Ovary (tissue), 10 donors: ENCODE measurements at places on chromosomes 13 and 19.

DNA sequence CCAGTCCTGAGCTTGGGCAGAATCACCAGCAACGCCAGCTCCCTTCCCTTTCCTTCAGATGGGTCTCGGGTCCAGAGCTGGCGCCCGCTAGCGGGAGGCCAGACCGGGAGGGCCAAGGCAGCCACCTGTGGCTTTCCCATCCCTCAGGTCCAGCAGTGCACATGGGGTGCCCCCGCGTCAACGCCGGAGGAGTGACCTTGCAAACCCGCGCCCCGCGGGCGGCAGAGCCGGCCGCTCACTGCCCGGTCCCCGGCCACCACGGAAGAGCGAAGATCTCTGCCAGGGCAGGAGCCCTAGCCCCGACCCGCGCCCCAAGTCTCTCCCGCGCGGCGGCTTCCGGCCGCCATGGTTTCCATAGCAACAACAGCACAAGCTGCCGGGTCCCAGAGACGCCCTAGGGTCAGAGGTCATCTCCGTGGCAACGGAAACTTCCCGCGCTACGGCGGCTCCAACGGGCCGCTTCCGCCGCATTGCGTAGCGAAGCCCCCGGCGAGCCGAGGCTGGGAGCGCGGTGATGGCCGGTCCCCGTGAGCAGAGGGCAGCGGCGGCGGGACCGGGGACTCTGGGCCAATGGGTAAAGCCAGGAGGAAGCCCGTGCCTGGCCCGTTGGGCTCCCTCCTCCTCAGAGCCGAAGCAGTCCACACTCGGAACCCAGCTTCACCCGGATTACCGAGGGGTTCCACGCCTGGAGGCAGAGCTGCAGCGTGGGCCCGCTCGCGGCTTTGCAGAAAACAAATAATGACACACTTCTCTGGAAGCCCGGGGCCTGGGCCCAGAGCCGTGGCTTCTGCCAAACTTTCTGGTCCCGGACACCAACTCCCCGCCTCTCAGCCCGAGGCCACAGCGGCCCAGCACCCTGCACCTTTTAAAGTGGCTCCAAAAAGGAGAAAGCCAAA is 7.4 kb downstream of the FGF14 start:
- DNase-seq, result peak; percentile 97

DNA sequence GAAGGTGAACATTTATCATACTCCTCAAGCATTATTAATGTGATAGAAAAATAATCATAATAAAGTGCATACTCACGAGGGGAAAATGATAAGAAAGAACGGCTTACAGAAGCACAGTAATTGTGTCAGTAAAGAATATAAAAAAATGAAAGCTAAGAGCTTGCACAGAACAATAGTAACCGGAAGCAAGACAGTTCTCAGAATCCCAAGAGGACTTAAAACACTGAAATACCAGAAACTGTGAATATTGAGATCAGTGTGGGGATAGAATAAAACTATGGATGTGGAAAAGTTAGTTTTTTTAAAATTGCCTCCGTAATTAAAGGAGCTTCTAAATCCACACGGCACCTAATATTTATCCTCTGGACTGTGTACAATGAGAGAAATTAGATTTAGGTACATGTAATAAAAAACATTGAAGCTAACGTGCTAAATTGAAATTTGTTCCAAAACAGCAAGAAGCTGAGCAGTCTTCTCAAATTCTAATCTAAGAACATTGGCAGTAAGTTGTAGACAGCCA is 482.7 kb downstream of the SLITRK6 start:
- no peak for DNase-seq

GRCh38 chr13:76474966-76475365 is 411.2 kb downstream of the KCTD12 start:
- no peak for DNase-seq

DNA sequence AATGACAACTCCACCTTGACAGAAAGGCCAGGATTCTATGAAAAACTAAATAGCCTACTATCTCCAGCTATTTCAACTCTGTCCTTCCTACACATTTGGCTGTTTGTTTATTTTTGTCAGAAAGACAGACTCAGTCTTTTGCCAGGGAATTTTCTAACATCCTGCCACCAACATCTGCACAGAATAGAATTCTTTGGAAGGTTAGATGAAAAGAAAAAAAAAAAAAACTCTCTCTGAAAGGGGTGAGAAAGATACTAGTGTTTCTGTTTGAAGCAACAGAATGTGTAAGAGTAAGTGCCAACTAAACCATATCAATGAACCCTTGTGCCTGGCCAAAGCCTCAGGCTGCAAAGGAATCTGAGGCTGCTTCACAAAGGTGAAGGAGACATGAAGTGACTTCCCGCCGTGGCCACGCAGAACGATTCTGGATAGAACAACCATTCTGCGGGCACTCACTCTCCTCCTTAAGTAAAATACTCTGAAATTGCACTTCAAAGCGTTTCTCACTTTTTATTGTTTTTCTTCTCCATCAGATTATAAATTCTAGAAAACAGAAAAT is 498.2 kb downstream of the IRS2 start:
- no peak for DNase-seq

- DNase-seq, result no peak
These were observed 481.5 kb upstream of the MIR17HG start for GRCh38 chr13:90866006-90866405.

DNA sequence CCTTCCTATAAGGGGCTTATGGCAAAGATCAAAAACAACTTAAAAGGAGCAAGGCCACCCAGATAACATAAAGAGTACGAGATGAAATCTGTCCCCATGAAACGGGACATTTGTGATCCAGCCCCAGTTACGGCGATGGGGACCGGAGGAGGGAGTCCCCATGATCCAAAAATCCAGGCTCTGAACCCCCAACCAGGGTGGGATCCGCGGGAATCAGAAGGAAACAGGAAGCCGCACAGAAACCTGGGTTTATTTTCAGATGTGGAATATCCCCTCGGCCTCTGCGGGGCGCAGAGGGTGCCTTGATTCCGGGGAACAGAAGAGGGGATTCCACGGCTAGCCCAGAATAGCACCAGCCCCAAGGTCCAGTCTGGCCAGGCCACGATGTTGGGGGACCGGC is 5.0 kb downstream of the PTPRS start:
- DNase-seq, result no peak

DNA sequence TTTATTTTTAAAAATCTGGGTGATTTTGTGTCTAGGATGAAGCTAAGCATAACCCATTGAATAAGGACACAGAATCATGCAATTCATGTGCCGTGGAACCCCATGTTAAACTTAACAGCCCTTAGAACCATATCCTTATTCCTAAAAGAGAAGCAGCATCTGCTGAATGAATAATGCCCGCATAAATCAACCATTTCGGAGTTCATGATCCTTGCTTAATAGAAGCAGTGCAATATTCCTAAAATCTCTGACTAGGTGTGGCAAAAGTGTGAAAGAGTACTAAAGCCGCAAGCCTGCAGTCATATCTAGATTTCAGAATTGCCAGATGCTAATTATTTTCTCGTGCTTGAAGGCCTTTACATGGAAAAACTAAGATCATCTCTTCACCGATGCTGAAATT is 33.6 kb upstream of the ARGLU1 start:
- no peak for DNase-seq

- DNase-seq, result no peak
These were observed 6.5 kb upstream of the CCER2 start for GRCh38 chr19:38918526-38918925.

GRCh38 chr19:13420780-13421179 is 85.5 kb downstream of the CACNA1A start:
- no peak for DNase-seq

DNA sequence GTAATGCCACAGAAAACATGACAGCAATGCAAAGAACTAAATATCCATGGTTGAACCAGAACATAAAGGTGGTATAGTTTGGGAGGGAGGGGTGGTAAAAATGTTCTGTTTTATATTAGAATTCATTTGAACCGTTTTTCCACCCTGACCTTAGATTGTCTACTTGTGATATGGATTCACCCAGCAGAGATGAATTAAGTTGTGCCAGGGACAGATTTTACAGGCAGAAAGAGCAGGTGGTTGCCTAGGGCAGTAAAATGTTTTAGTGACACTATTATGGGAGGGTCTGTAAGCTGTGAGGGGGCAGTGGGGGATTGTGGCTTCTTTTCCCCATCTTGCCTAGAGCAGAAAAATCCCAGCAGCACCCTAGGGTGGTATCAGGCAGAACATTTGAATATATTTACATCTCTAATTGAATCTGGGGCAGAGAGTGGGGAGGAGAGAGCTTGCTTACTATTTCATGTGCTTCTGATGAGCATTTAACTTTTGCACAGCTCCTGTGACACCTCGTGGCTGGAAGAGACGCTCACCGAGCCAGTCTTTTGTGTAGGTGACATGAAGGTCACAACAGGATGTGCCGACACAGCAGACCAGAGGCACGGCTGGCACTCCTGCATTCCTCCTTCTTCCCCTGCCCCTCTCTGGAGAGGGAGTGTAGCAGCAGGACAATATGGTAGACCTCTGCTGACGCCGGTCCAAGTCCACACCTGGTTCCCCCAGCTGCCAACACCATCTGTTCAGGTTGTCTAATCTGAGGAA is 452.3 kb downstream of the IRS2 start:
- no peak for DNase-seq

- DNase-seq, result no peak
These were observed 556 bp downstream of the CACTIN start for GRCh38 chr19:3625996-3626472.

DNA sequence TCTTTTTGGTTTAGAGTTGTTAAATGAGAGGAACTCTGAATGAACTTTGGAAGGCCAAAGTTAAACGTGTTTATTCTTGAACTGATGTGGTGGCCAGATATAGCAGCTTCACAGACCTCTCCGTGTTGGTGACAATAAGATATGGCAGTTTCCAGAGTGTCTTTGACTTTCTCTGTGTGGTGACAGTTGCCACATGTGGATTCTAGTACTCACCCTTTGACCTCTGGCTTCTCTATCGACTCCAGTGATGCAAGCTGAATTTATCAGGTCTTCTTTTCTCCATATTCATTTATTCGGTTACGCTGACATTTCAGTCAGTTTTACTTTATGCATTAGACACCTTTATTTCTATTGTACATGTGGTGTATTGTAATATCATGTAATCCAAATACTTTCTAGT is 1469.5 kb downstream of the SLITRK1 start:
- DNase-seq, result no peak

DNA sequence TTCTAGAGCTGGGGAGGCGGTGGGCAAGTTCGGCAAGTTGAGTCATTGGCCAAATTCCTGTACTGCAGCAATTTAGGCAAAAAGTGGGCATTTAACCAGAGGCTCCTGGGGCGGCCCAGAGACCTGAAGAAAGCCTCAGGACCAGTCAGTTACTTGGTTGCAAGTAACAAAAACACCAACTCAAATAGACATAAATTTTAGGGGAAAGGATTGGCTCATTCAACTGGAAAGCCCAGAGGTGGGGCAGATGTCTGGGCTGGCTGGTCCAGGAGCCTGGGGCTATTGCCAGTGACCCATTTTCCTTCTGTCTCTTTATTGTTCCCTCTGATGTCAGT is 97.1 kb downstream of the SIPA1L3 start:
- no peak for DNase-seq

- no peak for DNase-seq
These were observed 1.9 kb upstream of the NFIC start for GRCh38 chr19:3364501-3364858.

DNA sequence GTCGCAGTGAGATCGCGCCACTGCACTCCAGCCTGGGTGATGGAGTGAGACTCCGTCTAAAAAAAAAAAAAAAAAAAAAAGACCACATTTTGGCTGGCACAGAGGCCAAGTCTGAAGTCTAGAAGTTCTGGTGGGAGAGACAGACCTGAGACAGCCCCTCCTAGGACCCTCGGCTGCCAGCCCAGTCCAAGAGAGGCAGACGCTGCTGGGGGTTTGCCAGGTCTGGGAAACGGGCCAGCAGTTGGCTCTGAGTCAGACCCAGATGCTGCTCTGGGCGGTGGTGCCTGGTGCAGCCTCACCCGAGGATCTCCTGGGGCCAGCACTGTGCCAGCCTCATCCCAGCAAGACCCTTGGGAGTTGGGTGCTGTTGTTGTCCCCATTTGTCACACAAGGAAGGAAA is 5.8 kb downstream of the FCHO1 start:
- DNase-seq, result peak; percentile 45

DNA sequence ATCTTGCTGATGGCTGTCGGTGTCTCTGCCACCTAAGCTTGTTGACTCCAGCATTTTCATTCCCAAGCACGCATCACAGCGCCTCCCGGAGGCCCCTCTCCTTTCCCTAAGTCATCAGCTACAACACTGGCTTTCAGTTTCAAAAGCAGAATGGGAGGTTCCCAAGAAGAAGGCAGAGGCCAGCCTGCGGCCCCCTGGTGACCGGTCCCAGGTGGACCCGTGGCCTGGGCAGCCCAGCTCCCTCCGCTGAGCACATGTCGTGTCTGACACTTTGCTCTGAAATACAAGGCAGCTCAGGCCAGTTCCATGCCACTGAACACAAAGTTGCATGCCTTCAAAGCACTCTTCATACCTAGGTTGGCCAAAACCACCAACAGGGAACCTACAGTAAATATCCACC is 8.5 kb downstream of the MLLT1 start:
- peak; percentile 42 for DNase-seq

DNA sequence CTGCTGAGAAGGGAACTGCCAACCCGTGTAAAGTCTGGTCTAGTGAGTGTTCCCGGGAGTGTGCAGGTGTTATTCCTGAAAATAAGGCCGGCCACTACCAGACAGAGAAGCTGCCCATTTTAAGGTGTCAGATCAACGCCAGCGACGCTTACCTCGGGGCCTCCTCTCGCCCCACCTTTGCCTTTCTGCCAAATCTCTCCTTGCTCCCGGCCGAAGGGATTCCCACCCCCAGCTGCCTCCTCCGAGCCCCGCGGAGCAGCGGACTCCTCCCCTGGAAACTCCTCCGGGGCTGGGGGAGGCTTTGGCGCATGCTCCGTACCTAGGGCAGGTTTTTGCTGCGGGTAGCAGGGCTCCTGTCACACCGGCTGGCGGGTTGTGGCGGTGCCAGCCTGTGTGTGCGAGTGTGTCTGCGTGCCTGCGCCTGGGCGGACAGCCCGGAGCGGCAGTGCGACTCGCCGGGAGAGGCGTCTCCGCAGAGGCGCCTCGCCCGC is at the start of gene HS6ST3:
HS6ST3 (plus strand) TSS at position 359 of the 491 bp plus-strand sequence.
- DNase-seq, result peak; percentile 30

GRCh38 chr13:109998684-109999533 is 212.5 kb upstream of the IRS2 start:
- no peak for DNase-seq
